CD4-positive, alpha-beta T cell treated with Interleukin-6 at 100 ng/mL for 8 hours (primary cell): ENCODE measurements at places on chromosomes 1 and 21.

DNA sequence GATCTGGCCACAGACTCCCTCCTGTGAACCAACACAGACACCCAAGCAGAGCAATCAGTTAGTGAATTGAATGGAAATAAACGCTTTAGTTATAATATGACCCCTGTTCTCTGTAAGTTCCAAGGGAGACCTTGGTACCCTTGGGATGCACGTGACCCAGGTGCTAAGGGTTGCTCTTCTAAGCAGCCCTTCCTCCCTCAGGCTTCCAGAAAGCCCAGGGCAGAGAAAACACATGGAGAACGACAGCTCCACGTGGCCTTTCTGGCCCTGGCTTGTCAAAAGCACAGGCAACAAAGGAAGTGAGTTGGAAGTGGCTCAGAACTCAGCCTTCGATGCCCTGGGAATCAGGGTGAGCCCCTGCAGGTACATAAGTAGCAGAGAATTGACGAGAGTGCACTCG lies 57.4 kb downstream of the LACTBL1 start:
- no peak for DNase-seq

- DNase-seq: no peak
Measured at GRCh38 chr21:26806801-26807295, 38.4 kb downstream of the ADAMTS1 start.

- no peak for DNase-seq
Measured at GRCh38 chr1:92503926-92504285, 17.2 kb upstream of the GFI1 start.

DNA sequence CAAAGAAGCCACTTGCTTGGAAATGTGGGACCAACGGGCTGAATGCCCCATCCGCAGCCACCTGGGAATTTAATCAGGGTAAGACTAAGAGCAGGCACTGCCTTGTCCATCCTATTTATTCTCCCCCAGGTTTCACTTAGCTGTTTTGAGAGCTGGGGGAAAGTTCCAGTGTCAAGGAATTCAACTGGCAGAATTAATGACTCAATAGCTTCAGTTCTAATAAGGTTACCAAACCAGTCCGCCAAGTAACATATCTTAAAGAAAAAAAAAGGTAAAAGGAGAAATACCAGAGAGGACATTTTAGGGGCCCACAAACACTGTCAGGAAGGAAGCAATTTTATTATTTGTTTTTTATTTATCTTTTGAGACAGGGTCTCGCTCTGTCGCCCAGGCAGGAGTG lies 157.6 kb upstream of the SOD1 start:
- no peak for DNase-seq

DNA sequence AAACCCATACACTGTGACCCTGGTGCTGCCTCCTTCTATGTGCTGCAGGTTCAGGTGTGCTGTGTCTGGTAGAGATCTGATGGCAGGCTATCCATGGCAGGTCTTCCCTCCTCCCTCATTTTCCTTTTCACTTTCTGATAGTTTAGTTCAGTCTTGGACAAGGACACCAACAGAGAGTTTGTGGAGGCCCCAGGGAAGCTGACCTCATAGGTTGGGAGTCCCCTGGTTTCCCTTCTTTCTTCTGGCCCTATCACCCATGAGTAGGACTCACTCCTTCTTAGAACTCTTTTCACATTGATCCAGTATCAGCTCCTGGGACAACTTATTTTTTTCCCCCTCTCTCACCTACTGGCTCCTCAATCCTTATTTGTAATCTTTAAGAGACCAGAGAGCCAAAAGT lies 8.3 kb downstream of the GRHL3 start:
- DNase-seq: no peak

DNA sequence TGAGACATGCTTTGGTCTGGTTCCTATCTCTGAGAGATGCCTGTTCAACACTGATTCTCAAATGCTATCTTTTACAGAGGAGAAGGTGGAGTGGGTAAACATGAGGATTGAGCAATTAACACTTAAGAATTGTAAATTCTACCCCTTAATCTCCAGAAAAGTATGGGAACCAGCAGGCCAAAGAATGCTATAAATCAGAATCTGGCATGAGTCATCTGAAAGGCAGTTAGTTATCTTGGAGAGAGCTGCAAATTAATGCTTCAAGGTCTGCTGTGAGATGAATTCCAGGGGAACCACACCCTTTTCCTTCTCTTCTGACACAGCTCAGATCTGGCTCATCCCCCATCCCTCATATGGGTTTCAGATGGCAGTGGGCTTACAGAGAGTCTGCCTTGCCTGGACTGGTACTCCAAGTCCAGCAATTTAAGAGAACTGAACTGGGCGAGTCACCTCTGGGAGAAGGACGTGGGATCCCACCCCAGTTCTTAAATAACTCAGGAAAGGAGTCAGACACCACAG lies 5.2 kb downstream of the S100A10 start:
- no peak for DNase-seq

GRCh38 chr21:14833666-14834351 lies 231.0 kb downstream of the NRIP1 start:
- DNase-seq: no peak

DNA sequence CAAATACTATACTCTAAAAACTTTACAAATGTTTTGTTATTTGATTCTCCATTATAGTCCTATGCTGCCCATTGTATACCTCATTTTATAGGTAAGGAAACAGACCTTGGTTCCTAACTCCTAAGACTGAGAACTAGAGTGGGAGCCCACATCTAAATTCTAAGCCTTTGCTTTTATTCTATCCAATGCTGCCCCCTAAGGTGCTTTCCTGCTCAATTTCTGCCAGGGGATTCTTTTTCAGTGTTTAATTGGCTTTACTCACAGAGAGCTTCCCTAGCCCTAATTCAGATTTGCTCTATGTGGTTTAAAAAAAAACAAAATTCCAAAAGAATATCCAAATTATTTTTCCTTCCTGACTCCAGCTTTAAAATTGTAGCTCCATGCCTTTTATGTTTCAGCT lies 64.5 kb downstream of the KIF14 start:
- no peak for DNase-seq
